Stimulated activated CD4-positive, alpha-beta T cell treated with anti-CD3 and anti-CD28 coated beads, Interleukin-2, amount 100 ng/mL, for 24 hours (primary cell): ENCODE measurements at places on chromosomes 2 and 18.

- no peak for DNase-seq
These were observed 849 bp upstream of the CYP27C1 start for GRCh38 chr2:127220768-127221527.

GRCh38 chr2:17851731-17852585, 26.5 kb upstream of the KCNS3 start:
- no peak for DNase-seq

GRCh38 chr2:233438573-233439147, 84.4 kb downstream of the DGKD start:
- DNase-seq = no peak

- DNase-seq = peak; percentile 49
These were observed 7.0 kb downstream of the ASTL start for GRCh38 chr2:96131152-96131812.

DNA sequence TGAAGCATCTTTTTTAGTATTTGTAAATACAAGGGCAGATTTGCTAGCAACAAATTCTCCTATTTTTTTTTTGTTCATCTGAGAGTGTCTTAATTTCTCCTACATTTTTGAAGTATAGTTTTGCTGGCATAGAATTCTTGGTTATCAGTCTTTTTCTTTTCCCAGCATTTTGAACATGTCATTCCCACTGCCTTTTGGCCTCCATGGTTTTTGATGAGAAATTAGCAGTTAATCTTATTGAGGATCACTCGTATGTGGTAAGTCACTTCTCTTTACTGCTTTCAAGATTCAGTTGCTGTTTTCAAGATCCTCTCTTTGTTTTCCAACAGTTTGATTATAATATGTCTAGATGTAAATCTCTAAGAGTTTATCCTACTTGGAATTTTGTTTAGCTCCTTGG, 16.9 kb upstream of the RNF149 start:
- no peak for DNase-seq

DNA sequence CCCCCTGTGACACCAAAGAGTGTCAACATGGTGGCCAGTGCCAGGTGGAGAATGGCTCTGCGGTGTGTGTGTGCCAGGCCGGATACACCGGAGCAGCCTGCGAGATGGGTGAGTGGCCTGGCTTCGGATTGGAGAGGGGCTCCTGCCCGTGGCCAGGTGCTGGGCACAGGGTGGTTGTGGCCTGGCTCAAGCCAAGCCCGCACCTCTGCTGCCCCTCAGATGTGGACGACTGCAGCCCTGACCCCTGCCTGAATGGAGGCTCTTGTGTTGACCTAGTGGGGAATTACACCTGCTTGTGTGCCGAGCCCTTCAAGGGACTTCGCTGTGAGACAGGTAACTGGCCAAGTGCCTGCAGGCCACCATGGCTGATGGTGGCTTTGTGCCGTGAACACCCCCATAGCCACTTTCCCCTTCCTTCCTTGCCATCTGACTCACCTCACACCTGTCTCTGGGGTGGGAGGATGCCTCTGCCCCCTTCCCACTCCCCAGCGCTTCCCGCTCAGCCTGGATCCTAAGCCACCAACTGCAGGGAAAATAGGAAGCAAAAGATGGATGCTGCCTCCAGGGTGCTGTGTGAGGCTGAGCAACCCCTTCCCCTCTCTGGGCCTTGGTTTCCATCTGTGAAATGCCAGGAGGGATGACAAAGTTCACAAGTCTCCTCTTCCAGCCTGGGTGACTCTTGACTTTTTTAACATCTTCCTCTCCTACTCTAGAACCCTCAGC, 41.8 kb downstream of the SNED1 start:
- no peak for DNase-seq

GRCh38 chr2:42585779-42586178, 17.3 kb downstream of the MTA3 start:
- no peak for DNase-seq
